ENCODE measurements at places on chromosomes 6 and 20.

GRCh38 chr6:71289802-71290175 lies 1.2 kb downstream of the OGFRL1 start:
- no peak for DNase-seq

GRCh38 chr6:137488150-137489045 lies 5.8 kb downstream of the OLIG3 start:
- DNase-seq, result peak; percentile 29

DNA sequence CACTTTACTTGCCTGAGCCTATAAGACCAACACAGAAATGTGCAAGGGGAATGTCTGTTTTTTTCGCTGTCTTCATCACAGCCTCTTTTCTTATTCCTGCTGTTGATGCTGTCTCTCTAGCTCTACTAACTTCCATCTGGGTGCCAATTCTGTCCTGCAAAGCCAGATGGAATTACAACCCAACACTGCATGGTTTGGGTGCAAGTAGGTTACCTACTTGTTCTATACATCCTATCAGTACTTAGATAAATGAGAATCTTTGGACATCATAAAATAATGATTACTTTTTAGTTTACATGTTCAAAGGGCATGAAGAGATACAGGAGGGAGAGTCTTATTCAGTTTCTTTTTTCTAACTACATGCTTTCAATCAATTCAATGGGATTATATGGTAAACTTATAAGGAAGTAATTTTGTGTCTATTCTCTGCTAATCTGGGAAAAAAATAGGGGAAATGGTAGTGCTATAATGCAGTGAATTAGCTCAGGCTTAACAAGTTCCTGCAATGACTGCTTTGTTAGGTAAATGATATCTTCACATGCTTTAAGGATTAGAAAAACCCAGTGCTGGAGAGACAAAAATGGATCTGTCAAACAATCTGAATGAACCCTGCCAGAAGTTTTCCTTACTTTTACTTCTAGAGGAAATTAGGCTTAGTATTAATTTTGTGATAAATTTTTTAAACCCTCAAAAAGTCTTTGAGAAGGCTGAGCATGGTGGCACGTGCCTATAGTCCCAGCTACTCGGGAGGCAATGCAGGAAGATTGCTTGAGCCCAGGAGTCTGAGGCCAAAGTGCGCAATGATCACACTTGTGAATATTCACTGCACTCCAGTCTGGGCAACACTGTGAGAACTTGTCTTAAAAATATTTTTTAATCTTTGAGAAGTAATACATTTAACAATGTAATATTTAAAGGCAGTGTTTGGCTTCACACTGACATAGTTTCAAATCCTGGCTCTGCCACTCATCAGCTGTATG lies 86.5 kb upstream of the E2F3 start:
- DNase-seq, result no peak

- DNase-seq, result no peak
Measured at GRCh38 chr6:149890629-149891045, 7.3 kb downstream of the RAET1E start.

DNA sequence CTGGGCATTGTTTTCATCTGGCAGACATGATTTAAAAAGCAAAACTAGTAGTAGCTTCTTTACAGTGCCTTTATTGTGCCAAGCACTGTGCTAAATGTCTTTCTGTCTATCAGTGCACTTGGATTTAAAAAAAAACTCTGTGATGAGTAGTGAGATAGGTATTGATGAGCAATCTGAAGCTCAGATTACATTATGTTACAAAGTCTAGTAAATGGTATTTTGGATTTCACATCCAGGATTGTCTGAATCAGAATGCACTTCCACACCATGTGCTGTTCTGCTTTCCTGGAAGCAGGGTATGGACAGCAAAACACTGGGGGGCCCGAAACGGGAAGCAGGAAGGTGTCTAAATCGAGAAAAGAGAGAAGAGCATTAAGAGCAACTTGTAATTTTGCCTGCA lies 103.4 kb upstream of the CCN2 start:
- DNase-seq, result no peak

DNA sequence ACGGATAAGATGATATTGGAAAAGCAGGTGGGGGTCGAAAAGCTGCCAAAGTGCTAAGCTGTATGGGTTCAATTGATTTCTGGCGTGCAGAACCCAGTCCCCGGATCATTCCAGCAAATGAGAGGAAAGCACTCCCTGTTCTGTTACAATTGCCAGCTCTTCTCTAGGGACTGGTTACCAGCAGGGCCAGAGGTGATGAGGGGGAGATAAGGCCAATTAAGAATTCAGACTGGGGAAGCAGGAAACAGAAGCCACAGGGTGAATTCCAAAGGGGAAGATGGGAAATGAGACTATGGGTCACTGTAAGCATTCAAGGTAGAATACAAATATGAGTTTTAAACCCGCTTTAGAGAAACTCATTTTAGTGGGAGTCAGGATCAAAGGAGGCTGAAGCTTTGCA lies 349.4 kb upstream of the MAP3K7 start:
- no peak for DNase-seq

DNA sequence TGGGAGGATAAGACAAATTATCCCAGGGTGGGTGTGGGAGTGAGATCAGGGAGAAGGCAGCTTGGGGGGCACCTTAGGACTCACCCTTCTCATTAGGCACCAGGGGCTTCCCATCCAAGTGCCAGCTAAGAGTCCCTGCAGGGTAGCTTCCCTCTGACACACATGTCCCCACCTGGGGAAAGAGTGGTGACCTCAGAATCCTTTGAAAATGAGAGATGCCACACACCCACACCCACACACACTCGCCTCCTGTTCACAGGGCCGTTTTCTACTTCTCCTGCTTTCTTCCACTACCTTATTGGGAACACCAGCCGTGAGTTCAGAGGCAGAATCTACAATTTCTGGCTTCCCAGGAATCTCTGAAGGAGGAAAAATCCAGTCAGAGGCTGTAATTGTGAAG lies 1.0 kb downstream of the AGER start:
- no peak for DNase-seq

DNA sequence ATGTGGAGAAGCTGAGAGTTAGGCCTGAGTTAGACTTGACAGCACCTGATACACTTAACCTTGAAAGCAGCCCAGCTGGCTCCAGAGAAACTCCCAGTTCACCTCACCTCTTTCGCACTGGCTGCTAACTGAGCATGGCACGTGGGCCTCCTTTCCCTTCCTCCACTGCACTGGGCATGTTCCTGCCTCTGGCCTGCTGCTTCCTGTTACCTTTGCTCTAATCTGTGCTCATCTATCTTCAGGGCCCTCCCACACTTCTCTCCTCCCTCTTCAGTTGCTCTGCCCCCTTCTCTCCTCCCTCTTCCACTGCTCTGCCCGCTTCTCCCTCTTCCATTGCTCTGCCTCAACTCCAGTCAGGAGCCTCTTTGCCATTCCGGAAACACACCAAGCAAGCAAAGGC lies 13.7 kb upstream of the UBE2V1 start:
- DNase-seq, result no peak

GRCh38 chr6:20379231-20379630 lies 22.4 kb upstream of the E2F3 start:
- no peak for DNase-seq

GRCh38 chr6:32047084-32047478 lies 8.9 kb downstream of the CYP21A2 start:
- DNase-seq, result no peak

GRCh38 chr6:136511397-136511796 lies 38.8 kb downstream of the MAP7 start:
- DNase-seq, result no peak

GRCh38 chr6:38773338-38773737 lies 58.2 kb downstream of the DNAH8 start:
- no peak for DNase-seq

- peak; percentile 80 for DNase-seq
Measured at GRCh38 chr6:44237813-44238433, 9.0 kb upstream of the HSP90AB1 start.

- DNase-seq, result peak; percentile 53
Measured at GRCh38 chr20:46752728-46753127, 43.3 kb downstream of the SLC2A10 start.

DNA sequence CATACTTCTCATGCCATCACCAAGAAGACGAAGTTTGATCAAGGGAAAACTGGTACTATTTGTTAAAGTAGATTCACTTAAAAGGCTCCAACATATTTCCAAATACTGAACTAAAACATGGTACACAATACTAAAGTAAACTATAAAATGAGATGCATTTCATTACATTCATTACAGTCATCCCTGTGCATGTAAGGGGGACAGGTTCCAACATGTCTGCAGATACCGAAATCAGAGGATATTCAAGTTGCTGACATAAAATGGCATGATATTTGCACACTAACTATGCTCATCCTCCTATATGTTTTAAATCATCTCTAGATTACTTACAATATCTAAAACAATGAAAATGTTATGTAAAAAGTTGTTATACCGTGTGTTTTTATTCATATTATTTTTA lies 893.9 kb upstream of the MANEA start:
- DNase-seq, result no peak

DNA sequence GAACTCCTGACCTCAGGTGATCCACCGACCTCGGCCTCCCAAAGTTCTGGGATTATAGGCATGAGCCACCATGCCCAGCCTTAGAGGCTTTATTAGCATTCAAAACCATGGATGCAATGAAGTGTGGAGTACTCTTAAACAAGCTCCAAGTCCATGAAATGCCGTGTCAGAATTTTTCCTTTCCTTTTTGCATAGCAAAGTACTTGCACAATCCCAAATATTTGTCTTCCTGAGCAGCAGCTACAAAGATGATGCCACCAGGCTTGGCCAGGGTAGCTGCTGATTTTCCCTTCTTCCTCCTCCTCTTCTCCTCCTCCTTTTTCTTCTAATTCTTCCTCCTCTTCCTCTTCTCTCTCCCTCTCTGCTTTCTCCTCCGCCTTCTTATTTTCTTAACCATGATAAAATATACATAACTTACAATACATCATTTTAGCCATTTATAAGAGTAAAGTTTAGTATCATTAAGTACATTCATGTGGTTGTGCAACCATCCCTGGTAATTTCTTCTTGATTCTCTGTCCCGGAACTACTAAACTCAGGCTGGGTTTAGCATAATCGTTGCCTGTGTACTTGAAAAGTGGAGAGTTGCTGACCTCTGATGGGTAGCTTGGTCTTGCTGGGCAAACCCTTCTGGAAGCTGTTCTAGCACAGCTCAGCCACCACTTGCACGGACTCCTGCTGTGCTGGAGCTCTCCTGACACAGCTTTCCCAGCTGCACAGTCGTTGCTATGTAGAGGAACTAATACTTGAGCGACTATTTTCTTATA lies 20.3 kb downstream of the MUCL3 start:
- no peak for DNase-seq

DNA sequence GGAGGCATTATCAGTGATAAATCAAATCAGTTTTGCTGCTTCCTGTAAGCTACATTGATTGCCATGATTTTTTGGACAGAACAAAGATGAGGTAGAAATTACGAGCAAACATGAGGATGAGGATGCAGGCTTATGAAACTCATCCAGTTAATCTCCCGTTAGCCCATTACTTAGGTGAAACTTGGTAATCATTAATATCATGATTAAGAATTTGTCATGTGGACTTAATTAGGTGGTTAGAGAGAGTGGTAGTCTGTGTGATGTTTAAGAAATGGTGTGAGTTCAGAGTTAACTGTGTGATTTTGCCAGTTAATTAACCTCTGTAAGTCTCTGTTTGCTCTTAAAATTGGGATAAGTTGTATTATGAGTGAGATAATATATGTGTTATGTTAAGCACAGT lies 62.0 kb downstream of the TSPYL4 start:
- DNase-seq, result no peak

DNA sequence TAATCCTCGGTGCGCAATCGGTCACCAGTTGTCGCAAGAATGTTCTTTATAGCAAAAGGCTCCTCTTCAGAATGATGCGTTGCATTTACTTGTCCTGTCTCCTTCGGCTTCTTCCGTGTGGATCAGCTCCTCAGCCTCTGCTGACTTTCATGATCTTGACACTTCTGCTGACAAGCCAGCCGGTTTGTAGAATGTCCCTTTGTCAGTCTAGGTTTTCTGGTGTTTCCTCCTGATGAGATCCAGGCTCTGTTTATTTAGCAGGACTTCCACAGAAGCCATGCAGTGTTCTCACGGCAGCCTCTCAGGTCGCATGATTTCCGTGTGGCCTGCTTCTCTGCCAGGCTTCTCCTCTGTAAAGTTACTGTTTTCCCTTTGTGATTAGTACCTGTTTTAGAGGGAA lies 66.9 kb downstream of the STX11 start:
- DNase-seq, result no peak

- DNase-seq, result no peak
Measured at GRCh38 chr20:23096986-23097520, 10.9 kb upstream of the CD93 start.

DNA sequence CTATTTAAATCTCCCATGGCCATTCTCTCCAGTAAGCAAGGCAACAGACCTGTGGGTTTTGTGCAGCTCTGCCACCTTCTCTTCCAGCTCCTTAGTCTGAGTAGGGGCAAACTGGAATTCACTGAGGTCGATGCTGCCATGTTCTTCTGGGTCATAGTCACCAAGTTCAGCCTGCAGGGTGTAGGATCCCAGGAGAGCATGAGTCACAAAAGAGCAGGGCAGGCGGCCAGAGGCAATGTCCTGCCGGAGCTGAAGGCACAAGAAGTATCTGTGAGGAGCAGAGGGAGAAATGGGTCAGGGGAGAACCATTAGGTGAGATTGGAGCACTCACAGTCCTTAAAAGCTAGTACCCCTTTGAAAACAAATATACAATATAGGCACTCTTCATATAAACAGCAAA lies 73.7 kb downstream of the SMLR1 start:
- DNase-seq, result no peak

DNA sequence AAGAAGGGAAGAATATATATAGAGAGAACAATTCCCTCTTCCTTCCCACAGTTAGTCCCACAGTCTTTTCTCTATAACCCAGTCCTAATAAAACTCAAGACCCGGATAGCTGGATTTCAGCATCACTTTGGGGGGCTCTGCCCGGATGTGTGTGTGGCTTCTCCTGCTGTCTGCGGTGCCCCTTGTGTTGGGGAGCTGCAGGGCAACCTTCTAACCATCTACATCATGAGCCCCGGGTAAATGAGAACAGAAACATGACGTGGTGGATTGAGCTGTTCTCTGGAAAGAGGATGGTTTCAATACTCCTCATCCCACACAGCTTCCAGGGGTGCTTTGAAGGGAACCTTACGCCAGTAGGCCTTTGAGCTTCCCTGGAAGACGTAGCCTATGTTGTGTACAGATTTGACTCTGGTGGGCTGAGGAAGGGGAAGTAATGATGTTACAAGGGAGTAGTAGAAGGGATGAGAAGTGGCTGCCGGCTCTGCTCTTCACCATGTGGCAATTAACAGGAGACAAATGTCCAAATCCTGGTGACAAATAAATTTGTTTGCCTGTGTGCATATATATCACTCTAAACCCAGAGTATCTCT lies 13.5 kb upstream of the PRDM1 start:
- DNase-seq, result no peak

DNA sequence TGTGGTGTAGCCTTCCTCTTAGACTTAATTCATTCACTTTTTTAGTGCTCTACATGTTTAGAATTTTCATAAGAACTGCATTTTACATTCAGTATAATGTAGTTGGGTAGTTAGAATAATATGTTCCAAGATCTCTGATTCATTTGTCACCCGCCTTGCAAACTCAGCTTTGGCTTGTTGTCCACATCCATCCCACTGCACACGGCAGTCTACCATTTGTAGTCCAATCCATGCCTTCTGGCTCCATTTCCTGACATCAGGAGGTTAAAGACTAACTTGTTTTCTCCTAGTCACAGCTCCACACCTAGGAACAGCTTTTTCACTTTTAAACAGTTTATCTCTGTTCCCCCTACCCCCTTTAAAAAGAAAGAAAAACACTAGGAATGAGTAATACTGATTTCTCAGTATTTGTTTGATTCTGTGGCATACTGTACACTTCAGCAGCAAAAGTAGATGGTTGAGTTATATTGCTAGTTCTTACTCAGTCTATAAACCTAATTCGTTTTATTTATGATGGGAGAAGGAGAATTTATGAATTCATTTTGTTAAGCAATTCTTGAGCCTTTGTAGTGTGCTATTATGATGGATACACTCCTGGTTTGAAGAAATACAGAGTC lies 180.9 kb downstream of the ARID1B start:
- no peak for DNase-seq
